ENCODE measurements at places on chromosomes 3 and 15.

GRCh38 chr3:175608911-175609310 lies 749.8 kb downstream of the NAALADL2 start:
- no peaks in the 10 kb centered on the region for H3K36me3 ChIP-seq
- H3K27me3 ChIP-seq = no peaks in the 10 kb centered on the region
- no peak overlapping the region for H3K27ac ChIP-seq
- no peak overlapping the region for H3K4me3 ChIP-seq

- peak; percentile 41 for DNase-seq
- H3K4me3 ChIP-seq = no peak overlapping the region
- H3K4me1 ChIP-seq = no peaks in the 10 kb centered on the region
- H3K27me3 ChIP-seq = no peaks in the 10 kb centered on the region
- no peaks in the 10 kb centered on the region for H3K36me3 ChIP-seq
- no peak overlapping the region for H3K27ac ChIP-seq
Measured at GRCh38 chr3:89098964-89099585, 8.3 kb upstream of the EPHA3 start.

- peaks cover 9% of the 10 kb centered on the region for H3K4me1 ChIP-seq
- DNase-seq = no peak
- H3K4me3 ChIP-seq = no peak overlapping the region
- no peak overlapping the region for H3K27ac ChIP-seq
- no peaks in the 10 kb centered on the region for H3K27me3 ChIP-seq
- H3K36me3 ChIP-seq = peaks cover 3% of the 10 kb centered on the region
Measured at GRCh38 chr3:49807431-49808114, 4.5 kb downstream of the INKA1 start.

DNA sequence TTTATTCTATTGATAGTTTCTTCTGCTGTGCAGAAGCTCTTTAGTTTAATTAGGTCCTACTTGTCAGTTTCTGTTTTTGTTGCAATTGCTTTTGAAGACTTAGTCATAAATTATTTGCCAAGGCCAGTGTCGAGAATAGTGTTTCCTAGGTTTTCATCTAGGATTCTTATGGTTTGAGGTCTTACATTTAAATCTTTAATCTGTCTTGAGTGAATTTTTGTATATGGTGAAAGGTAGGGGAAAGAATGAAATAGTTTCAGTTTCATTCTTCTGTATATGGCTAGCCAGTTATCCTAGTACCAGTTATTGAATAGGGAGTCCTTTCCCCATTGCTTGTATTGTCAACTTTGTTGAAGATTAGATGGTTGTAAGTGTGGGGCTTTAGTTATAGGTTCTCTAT lies 10.6 kb upstream of the GCSAM start:
- H3K27me3 ChIP-seq = no peaks in the 10 kb centered on the region
- no peaks in the 10 kb centered on the region for H3K4me1 ChIP-seq
- H3K27ac ChIP-seq = no peak overlapping the region
- H3K4me3 ChIP-seq = no peak overlapping the region
- H3K36me3 ChIP-seq = no peaks in the 10 kb centered on the region

DNA sequence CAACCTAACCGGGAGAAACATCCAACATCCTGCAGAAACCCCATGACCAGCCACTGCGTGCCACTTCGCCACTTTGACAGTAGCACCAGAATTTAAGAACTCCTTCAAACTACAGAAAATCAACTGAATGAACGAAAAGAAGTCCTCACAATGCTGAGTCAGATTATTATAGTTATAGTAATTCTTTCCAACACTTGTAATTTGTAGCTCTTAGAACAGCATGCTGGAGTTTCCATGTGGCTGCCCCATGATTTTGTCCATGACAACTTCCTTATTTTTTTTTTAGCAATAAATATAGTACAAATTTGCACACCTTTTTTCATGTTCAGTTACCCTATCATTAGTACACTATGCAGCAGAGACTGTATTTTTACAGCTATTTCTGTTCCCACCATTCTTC lies 26.1 kb upstream of the SSR3 start:
- no peak overlapping the region for H3K4me3 ChIP-seq
- no peaks in the 10 kb centered on the region for H3K36me3 ChIP-seq
- no peak overlapping the region for H3K27ac ChIP-seq
- no peaks in the 10 kb centered on the region for H3K4me1 ChIP-seq
- no peak for DNase-seq

GRCh38 chr15:80496096-80496495 lies 91.9 kb downstream of the ARNT2 start:
- H3K27me3 ChIP-seq = no peaks in the 10 kb centered on the region
- H3K4me1 ChIP-seq = peaks cover 51% of the 10 kb centered on the region
- no peak overlapping the region for H3K27ac ChIP-seq
- no peaks in the 10 kb centered on the region for H3K36me3 ChIP-seq
- no peak for DNase-seq
